Daoy (cell line): ENCODE measurements at places on chromosomes 2 and 18. TPM values are rescaled to one million over a fixed set of nuclear protein-coding genes. Genes with fewer than 3 reads are reported as not detected.
A peak's percentile ranks its signal among the peaks of the same experiment; 100 is the strongest.

DNA sequence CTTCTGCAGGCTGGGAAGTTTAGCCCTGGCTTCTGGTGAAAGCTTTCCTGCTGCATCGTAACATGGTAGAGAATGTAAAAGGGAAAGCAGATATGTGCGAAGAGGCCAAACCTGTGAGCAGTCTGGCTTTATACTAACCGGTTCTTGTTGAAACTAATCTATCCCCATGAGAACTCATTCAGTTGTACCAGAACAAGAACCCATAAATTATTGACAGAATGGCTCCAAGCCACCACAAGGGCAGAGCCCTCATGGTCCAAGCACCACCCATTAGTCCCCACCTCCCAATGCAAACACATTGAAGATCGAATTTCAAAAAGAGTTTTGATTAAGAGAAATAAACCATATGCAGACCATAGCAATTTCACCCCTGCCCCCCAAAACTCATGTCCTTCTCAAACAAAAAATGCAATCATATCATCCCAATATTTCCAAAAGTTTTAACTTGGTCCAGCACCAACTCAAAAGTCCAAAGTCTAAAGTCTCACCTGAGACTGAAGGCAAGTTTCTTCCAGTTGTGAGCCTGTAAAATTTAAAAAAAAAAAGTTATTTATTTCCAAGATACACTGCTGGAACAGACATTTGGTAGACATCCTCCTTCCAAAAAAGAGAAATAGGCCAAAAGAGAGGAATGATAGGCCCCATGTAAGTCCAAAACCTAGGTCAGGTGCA, 318.9 kb downstream of the CNTNAP5 start:
- no peak for DNase-seq

DNA sequence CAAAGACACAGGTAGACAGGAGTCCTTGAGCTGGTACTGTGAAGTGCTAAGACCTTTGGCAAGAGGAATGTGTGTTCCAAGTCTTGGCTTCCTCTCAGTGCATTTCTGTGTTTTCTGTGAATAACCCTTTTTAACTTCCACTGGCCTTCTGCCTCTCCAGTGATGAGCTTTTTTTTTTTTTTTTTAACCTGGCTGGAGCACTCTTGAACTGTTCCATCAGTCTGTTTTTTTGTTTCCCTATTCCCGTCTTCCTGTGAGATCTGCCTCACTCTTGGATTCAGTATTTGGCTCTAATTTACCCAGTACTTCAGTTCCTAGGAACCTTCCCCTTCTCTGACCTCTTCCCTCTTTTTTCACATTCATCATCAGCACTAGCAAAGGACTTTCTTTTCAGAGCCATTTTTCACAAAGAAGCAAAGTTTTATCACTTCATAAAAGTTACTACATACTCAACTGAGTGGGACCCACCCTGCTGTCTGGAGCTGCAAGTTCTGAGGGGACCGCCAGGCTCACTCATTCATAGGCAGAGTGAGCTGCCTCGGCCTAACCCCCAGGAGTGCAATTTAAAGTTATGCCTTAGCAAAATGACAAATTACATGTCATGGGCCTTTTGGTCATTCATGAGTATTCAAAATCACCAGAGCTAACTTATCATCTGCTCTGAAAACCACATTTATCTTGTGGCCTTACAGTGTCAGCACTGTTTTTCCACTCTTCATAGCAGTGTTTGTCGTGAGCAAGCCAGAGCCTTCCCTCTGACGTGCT, 126.9 kb upstream of the DAPL1 start:
- DNase-seq = no peak

GRCh38 chr18:21203542-21204241, 38.3 kb upstream of the GREB1L start:
- DNase-seq = no peak

DNA sequence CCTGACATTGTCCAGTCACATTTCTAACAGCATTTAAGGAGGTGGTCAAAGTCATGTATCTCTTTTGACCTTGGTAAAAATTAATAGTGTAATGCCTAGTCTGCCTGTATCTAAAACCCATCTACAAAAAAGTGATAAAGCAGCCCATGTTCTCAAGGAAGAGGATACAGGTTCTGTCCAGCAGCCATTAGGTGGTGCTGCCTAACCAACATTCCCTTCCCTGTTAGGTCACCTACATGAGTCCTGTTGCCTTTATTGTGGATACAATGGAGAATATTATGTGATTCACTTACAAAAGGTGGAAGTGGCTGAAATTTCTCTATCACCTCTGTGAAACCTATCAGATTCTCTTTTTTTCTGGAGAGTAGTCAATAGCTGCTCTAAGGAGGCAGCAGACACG, 52.5 kb downstream of the AQP4 start:
- peak; percentile 63 for DNase-seq

- no peak for DNase-seq
These were observed 127.7 kb downstream of the MYCN start for GRCh38 chr2:16067866-16068551.

- DNase-seq = no peak
These were observed 130.5 kb downstream of the NCK2 start for GRCh38 chr2:105875241-105875640.

DNA sequence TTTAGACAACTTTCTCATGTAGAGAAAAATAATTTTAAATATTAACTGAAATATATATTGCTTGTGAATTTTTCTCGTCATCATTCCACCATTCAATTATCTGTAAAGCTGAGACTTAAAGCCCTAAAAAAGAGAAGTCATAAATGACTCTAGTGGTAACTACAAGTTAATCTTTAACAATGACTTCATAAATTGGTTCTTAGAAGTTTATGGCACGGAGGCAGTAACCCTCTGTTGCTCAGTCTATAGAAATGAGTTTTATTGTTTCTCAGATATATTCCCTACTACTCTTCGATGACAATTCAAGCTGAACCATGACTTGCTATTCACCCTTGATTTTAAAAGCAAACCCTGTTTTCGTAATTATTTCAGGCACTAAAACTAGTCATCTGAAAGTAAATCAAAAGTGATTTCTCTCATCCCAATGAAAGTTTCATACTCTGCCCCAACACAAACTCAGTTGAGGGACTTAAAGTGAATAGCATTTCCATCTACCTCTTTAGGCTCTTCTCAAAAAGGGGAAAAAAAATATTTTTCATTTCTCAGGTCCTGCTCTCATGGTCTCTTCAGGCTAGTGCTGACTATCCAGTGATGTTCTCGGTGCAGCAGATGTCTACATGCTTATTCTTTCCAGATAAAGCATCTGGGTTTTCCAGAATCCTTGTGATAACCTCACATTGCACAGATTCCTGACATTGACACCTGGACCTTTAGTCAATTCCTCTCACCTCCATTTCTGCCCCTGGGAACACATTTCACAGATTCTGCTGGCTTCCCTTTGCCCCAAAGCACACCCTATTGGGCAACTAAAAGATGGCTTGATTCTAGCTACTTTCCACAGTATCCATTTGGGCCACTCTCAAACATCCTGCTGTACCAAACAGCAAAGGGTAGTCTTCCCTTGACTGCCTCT, 207.8 kb upstream of the LRATD1 start:
- no peak for DNase-seq

GRCh38 chr2:121974897-121975661, 219.6 kb downstream of the TSN start:
- peak; percentile 74 for DNase-seq

- no peak for DNase-seq
These were observed 162.8 kb downstream of the RBM43 start for GRCh38 chr2:151098841-151099240.

DNA sequence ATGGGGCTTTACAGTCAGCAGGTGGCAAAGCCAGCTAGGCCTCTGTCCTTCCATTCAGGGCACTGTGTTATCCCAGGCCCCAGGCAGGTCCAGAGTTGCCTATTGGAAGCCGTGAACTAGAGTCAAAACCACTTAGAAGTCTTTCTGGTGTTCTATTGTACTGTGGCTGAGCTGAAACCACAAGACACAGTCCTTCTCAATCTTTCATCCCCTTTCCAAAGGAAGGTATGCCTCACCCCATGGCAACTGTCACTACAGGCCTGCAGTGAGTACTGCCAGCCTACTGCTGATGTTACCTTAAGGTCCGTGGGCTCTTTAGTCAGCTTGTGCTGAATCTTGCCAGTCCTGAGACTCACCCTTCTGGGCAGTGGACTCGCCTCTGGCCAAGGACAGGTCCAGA, 181.6 kb downstream of the GULP1 start:
- DNase-seq = no peak

DNA sequence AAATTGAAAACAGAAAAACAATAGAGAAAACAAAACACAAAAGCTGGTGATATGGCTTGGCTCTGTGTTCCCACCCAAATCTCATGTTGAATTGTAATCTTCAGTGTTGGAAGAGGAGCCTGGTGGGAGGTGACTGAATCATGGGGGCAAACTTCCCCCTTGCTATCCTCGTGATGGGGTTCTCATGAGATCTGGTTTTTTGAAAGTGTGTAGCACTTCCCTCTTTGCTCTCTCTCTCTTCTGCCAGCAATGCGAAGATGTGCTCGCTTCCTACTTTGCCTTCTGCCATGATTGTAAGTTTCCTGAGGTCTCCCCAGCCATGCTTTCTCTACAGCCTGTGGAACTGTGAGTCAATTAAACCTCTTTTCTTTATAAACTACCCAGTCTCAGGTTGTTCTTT, 112.3 kb upstream of the UXS1 start:
- DNase-seq = no peak

- DNase-seq = no peak
These were observed 310.4 kb downstream of the LRRTM1 start for GRCh38 chr2:79994161-79994560.

- no peak for DNase-seq
These were observed 720.3 kb downstream of the GALR1 start for GRCh38 chr18:77969972-77970371.

DNA sequence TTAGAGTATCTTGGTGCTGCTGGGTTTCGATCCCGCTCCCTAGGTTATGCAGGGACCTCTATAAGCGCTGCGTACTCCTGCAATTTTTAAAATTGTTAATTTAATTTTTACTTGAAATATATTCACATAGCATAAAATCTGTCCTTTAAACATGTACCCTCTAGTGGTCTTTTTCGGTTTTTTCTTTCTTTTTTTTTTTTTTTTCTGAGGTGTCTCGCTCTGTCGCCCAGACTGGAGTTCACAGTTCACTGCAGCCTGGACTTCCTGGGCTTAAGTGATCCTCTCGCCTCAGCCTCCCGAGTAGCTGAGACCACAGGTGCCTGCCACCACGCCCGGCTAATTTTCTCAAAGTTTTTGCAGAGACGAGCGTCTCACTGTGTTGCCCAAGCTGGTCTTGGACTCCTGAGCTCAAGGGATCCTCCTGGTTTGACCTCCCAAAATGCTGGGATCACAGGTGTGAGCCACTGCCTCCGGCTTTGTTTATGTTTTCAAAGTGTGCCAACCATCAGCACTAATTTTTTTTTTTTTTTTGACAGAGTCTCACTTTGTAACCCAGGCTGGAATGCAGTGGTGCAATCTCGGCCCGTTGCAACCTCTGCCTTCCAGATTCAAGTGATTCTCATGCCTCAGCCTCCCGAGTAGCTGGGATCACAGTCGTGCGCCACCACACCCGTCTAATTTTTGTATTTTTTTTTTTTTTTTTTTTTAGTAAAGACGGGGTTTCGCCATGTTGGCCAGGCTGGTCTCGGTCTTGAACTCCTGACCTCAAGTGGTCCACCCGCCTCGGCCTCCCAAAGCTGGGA, 585 bp upstream of the MOB1A start:
- DNase-seq = peak; percentile 9

GRCh38 chr2:218019411-218020060, 16.7 kb upstream of the TNS1 start:
- no peak for DNase-seq

The SOX11 gene
- total RNA-seq = 11.0 and 11.2 TPM in 2 replicates

The NT5C1B gene
- 0.21 TPM in 1 of 2 replicates, not detected in the other for total RNA-seq

The TMEM178A gene
- total RNA-seq = 1.3 and 1.4 TPM in 2 replicates

The PLGLB2 gene
- total RNA-seq = 0.11 and 0.74 TPM in 2 replicates

The UGT1A10 gene
- total RNA-seq = 8.2 and 13.4 TPM in 2 replicates

The IL36G gene
- 0.80 TPM in 1 of 2 replicates, not detected in the other for total RNA-seq
